ENCODE measurements at places on chromosomes 16 and 17.

- no peak for DNase-seq
These were observed 198.7 kb downstream of the KCNJ2 start for GRCh38 chr17:70368011-70368410.

- DNase-seq: no peak
These were observed 40.9 kb downstream of the RAP1GAP2 start for GRCh38 chr17:2837147-2837561.

GRCh38 chr16:66623755-66624154, 19.3 kb downstream of the CMTM3 start:
- DNase-seq: no peak

GRCh38 chr16:4120176-4120575, 3.9 kb upstream of the ADCY9 start:
- no peak for DNase-seq

DNA sequence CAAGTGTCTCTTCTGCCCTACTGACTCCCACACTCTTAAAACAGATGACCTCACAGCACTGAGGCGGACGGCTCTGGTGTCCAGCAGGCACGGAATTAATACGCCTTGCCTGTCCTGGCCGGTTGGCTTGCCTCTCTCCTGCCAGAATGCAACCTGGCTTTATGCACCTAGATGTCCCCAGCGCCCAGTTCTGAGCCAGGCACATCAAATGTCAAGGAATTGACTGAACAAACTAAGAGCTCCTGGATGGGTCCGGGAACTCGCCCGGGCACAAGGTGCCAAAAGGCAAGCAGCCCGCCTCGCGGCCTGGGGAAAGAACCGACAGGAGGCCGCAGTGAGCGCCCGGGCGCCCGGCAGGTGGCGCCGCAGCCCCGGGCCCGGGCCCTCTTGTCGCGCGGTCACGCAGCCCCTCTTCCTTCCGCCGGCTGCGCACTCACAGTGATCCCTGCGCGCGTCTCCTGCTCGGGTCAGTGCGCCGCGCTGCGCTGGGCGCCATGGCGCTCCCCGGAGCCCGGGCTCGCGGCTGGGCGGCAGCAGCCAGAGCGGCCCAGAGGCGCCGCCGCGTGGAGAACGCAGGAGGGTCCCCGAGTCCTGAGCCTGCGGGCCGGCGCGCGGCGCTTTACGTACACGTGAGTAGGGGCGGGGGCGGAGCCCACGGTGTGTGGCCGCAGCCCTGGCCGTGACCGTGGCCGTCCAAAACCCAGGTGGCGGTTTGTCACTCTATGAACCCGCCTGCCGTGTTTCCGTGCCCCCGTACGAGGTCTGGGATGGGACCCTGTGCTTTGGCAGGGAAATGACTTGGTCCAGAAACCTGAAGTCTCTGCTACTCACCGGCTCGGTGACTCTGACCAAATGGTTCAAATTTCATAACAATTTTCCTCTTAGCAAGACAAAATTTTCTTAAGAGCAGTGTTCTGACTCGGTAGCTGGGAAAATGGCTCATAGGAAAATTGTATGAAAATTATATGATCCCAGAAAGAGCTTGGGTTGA, at the start of gene RSAD1:
Gene RSAD1 (plus strand): TSS at position 470 of the 991 bp plus-strand sequence. CDS start 25 bp downstream, at position 495.
- DNase-seq: no peak

- DNase-seq: no peak
These were observed 23.9 kb downstream of the ARHGAP27 start for GRCh38 chr17:45408611-45409421.

GRCh38 chr16:47156680-47157215, 13.0 kb upstream of the NETO2 start:
- DNase-seq: no peak

GRCh38 chr16:56298948-56299596, 107.8 kb downstream of the GNAO1 start:
- no peak for DNase-seq

DNA sequence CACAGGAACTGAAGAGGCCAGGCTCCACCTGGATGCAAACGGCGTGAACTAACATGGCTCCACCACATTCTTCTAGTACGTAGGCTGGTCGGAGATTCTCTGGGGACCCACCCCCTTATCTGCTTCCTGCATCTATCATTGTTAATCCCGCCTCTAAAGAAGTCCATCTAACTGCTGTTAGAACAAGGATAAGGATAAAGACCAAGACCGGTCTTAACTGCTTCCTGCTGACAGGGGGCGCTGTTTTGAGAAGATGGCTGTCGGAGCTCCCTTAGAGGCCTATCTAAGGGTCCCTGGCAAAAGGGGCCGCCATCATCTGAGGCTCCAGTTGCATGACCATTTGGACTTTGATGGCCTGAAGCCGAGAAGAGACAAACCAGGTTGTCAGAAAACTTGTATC, 25.8 kb upstream of the TNFSF12 start:
- no peak for DNase-seq

- no peak for DNase-seq
These were observed 55.7 kb downstream of the ABR start for GRCh38 chr17:1123921-1124715.

DNA sequence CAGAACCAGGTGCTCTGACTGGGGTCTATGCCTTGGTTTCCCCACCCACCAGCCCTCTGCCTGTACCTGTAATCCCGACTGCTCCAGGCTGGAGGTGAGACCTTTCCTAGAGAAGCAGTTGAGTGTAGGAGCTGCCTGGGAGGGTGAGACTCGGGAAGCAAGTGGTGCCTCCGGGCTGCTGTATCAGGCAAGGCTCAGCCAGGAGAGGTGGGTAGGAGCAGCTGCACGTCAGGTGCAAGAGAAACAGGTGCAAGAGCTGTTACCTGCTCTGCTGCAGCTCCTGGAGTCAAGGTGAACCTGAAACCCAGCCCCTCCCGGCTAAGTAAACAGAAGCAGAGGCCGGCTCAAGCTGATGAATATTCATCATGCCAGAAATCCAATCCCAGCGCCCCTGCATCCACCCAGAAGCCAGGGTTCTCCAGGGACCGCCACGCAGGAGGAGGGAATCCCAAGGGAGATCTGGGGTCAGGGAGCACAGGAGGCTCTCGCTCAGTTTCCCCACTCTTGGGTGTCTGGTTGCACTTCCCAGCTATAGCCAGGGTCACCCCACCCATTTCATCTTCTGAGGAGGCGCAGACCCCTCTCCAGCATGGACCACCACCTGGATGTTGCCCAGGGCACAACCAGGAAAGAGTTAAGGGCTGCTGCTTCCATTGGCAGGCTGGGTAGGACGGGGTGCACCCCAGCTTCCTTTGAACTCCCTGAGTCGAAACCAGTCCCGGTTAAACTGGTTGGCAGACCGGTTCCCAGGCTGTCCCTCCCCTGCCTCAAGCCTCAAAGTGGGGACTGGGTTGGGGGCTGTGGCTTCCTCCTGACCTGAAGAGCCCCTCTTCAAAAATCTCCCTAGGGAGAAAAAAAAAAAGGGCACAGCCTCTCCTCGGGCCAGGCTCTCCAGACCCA, at the start of gene PRR15L:
Gene PRR15L (minus strand): TSS at position 293 of the 900 bp plus-strand sequence. CDS start 4,649 bp downstream, outside the sequence.
- DNase-seq: no peak

DNA sequence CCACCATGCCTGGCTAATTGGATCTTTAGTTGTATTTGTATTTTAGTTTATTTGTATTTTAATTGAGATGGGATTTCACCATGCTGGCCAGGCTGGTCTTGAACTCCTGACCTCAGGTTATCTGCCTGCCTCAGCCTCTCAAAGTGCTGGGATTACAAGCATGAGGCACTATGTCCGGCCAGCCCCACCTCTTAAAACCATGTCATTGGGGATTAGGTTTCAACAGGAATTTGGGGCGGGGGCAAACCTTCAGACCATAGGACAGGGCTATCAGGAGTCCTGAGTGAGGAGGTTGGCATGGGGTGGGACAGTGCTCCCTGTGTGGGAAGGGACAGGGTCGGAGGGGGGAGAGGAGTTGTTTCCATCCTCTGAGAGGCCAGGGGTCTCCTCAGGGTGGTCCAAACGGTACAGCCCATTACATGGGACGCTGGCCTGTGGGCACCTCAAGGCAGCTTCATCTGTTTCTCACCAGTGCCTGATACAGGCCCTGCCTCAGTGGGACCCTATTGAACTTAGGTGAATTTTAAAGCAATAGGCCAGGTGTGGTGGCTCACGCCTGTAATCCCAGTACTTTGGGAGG, 21.6 kb downstream of the GAA start:
- DNase-seq: no peak

DNA sequence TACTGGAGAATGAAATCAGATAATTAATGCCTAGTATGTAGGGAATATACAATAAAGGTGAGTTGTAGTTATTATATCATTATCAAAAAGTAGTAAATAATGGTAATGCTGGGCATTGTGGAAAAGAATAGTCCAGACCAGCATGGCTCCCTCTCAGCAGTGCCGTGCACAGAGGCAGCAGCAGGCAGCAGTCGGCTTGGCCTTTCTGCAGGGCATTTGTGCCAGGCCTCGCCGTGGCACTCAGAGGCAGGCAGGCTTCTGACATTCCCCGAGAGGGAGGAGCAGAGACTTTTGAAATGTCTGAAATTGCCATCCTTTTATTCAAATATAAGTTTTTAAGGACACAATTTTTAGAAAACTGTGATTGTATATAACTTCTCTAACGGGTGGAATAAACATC, 15.0 kb downstream of the KIAA0513 start:
- DNase-seq: no peak

GRCh38 chr17:75795820-75796607, 11.4 kb downstream of the UNK start:
- no peak for DNase-seq

DNA sequence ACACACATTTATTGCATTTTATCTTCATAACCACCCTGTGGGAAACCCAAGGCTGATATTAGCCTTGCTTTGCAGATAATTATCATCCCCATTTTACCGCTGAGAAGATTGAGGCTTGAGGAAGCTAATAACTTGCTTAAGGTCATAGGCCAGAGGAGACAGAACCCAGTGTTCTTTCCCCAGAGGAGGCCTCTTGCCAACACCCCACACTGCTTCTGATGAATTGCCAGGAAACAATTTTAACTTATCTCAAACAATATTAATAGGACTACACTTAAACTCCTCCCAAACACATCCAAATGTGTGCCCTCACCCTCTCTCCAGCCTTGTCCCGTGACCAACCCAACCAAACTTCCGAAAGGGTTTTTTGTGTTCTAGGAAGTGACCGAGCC, 2.1 kb upstream of the SPG7 start:
- DNase-seq: no peak

DNA sequence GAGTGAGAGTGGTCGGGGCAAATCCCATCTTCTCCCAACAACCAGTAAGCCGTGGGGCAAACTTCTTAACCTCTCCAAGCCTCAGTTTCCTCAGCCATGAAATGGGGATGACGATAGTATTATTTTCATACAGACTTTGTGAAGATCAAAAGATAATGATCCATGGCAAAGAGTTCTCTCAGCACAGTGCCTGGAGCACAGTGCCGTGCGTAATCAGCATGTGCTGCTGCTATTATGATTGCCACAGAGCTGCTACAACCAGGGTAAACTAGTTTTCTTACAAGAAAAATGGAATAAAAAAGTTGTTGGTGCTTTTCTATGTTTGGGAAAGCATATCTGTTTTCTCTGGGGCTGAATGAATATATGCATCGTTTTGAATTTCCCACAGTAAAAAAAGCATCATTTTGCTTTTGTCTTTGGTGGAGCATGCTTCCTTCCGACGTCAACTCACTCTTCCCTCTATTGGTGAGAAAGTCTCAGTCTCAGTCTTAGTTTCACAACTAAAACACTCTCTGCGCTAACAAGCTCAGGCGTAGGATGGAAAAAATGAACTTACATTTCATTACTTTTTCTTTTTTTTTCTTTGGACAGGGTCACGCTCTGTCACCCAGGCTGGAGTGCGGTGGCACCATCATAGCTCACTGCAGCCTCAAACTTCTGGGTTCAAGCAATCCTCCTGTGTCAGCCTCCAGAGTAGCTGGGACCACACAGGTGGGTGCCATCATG, 37.2 kb downstream of the CDK5R1 start:
- DNase-seq: no peak

- no peak for DNase-seq
These were observed 12.0 kb upstream of the MRC2 start for GRCh38 chr17:62615503-62615902.

- no peak for DNase-seq
These were observed 27.1 kb downstream of the ZNF652 start for GRCh38 chr17:49334744-49335512.

- no peak for DNase-seq
These were observed 2.8 kb upstream of the TEFM start for GRCh38 chr17:30908717-30909420.

DNA sequence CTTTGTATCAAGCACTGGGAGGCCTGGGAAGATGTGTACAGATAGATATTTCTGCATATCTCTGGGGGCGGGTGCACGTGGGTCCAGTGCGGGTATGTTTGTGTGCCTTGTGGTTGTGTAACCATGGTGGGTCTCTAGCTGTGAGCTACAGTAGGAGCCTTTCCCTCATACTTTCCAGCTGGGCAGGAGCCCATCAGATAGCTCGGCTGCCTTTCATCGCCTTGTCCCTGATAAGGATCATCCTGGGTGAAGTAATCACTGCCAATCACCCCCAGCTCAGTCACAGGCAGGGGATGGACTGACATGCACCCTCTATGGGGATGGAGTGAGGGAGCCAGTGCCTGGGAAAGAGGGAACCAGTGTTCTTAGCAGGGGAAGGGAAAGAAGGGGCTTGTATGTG, 3.2 kb upstream of the SCRN2 start:
- no peak for DNase-seq

GRCh38 chr17:73231395-73231794, 30.3 kb downstream of the CPSF4L start:
- no peak for DNase-seq

- DNase-seq: no peak
These were observed 2.4 kb upstream of the C1QTNF8 start for GRCh38 chr16:1098266-1098991.

GRCh38 chr17:60311936-60312335, 80.0 kb downstream of the USP32 start:
- DNase-seq: no peak

- no peak for DNase-seq
These were observed 8.4 kb upstream of the PLK1 start for GRCh38 chr16:23670137-23670776.

GRCh38 chr17:602436-602835, 112.2 kb downstream of the VPS53 start:
- no peak for DNase-seq

DNA sequence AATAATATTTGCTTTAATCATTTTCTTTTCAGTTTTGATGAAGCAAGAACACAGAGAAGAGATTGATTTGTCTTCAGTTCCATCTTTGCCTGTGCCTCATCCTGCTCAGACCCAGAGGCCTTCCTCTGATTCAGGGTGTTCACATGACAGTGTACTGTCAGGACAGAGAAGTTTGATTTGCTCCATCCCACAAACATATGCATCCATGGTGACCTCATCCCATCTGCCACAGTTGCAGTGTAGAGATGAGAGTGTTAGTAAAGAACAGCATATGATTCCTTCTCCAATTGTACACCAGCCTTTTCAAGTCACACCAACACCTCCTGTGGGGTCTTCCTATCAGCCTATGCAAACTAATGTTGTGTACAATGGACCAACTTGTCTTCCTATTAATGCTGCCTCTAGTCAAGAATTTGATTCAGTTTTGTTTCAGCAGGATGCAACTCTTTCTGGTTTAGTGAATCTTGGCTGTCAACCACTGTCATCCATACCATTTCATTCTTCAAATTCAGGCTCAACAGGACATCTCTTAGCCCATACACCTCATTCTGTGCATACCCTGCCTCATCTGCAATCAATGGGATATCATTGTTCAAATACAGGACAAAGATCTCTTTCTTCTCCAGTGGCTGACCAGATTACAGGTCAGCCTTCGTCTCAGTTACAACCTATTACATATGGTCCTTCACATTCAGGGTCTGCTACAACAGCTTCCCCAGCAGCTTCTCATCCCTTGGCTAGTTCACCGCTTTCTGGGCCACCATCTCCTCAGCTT, 45.0 kb downstream of the ESRP2 start:
- DNase-seq: no peak
